ENCODE measurements at places on chromosomes 7 and 10. TPM values are rescaled to one million over a fixed set of nuclear protein-coding genes. Genes with fewer than 3 reads are reported as not detected.

DNA sequence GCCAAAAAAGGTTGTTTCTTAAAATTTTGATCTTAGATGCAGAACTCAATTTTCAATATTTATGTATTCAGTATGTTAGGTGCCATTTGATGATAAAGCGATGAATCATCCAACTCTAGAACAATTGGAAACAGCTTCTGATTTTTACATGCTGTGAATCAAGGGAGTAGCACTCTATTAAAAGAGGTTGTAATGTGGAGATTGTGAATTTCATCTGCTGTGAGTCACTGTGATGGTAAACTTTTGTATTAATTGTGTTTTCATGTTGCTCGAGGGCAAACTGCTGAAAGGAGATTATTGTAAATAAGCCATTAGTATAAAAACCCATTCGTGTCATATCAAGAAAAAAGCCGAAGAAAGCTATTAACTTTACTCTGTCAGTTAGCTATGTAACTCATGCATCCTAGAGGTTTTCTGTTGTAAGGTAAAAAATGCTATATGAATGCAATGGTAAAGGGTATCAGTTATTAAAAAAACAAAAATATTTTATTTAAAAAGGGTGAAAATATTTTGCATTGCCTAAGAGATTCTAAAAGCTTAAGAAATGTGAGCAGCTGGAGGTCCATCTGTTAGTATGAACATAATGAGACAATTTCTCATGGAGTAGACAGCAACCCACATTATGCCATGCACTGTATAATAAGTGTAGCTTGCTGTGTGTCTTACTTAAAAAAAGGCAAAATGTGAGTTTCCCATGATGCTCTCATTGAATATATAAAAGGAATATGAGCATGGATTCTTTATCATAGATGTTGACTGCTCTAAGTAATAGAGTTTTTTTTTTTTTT lies 511.0 kb upstream of the PCDH15 start:
- no peak for DNase-seq

The CYP3A7 gene
- total RNA-seq: 0.18 TPM

The PTER gene
- total RNA-seq: 2.3 TPM

The TFR2 gene
- 1.0 TPM for total RNA-seq

The HOXA2 gene
- total RNA-seq: 1.1 TPM

GRCh38 chr10:46285300-46285699 lies 1.5 kb upstream of the ANTXRL start:
- no peak for DNase-seq

The ITPRID1 gene
- not detected for total RNA-seq

The NT5C2 gene
- total RNA-seq: 88.2 TPM

The CCL24 gene
- total RNA-seq: not detected

DNA sequence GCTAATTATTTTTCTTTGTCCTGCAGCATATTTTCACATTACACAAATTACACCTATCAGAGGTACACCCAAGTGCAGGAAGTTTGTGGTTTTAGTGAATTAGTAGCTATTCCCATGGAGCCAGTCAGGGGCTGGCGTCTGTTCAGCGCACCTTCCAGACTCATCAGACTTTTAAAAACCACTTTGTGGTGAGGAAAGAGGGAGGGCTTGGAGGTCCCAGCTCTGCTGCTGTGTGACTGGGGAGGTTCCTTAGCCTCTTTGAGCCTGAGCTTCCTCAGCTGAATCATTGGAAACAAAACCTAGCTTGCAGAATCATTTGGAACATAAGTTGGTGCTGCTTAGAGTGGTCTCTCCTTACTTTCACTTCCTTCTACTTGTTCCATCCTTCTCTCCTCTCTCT lies 175.4 kb downstream of the SORCS3 start:
- DNase-seq: no peak

The KNDC1 gene
- 1.3 TPM for total RNA-seq

DNA sequence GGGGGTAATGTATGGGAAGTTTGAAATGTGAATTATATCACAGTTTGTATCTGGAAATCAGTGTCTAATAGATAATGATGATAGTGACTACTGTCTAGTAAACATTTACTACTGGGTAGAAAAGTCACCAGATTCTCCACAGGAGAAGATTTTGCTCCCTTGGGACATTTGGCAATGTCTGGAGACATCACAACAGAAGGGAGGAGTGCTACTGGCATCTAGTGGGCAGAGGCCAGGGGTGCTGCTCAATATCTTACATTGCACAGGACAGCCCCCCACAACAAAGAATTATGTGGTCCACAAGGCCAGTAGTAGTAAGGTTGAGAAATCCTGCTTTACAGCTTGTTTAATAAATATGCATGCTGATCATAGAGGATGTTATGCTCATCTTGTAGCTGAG lies 92.3 kb upstream of the PRPS1L1 start:
- peak; percentile 9 for DNase-seq

GRCh38 chr7:108838198-108838597 lies 268.5 kb downstream of the DNAJB9 start:
- no peak for DNase-seq

DNA sequence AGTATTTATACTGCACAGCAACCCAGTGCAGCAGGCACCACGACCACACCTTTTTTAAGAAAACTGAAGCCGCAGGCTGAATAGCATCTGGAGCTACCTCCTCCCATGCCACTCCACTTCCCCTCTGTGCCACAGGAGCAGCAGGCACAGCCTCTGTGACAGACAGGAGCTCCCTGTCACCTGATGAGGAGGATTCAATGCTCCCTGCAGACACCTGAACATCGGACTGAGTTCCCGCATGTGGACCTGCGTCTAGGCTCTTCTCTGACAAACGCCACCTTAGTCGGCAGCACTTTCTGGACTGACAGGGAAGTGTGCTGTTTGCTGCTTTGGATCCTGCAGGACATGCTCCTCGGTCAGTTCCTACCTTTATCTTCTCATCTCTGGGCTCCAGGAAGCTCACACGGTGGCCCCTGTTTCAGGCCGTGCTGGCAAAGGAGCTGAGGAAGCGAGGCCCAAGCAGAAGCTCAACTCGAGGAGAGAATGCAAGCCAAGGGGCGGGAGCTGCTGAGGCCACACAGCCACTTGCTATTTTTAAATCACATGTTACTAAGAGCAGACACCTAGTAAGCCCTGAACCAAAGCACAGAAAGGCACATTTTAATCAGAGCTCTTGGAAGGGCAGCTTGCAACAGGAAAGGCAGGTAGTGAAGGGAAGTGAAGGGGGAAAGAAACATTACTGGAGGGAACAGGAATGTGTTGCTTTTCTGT lies 56.6 kb downstream of the VOPP1 start:
- DNase-seq: peak; percentile 26

- no peak for DNase-seq
Observed at GRCh38 chr7:112596260-112596659, 115.5 kb downstream of the LSMEM1 start.

- no peak for DNase-seq
Observed at GRCh38 chr7:22833957-22834356, 11.3 kb upstream of the TOMM7 start.

DNA sequence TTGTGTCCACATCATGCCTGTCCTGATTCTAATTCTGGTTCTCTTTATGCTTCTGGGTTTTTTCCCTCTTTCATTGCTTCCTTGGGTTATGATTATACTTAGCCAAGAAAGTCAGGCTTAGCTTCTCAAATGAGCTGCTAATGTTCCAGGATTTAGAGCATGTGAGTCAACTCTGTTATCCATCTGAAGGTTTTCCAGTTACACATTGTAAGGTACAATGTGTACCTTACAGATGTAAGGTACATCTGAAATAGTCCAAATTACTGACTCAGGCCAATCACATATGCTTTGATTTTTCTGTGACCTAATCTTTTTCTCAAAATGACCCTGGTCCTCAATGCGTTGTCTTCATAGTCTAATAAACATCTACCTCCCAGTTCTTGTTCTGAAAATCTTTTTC lies 13.3 kb upstream of the MIOS start:
- DNase-seq: no peak

- no peak for DNase-seq
Observed at GRCh38 chr7:48452218-48452617, 281.0 kb downstream of the ABCA13 start.

DNA sequence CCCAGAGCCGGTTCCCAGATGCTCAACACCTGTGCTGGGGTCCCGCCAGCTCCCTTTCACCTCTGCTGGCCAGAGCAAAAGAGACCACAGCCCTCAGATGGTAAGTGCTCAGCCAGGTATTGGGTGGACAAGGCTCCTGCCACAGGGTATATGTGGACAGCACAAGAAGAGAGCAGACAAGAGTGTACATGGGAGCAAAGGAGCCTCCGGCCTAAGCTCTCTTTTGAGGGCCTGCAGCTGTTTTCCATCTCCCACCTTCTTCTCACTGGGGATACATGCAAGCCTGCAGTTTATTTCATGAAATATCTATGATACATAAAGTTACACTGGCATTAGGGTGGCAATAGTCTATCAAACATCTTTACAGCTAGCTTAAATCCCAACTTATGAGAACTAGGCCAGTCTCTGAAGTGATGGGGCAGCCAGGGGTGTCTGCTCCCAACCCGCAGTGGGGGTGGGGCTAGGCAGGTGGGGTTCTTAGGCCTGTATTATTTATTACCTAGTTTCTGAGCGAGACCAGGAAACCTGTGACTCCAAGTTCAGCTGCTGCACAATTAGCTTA lies 50.4 kb upstream of the DDC start:
- no peak for DNase-seq

DNA sequence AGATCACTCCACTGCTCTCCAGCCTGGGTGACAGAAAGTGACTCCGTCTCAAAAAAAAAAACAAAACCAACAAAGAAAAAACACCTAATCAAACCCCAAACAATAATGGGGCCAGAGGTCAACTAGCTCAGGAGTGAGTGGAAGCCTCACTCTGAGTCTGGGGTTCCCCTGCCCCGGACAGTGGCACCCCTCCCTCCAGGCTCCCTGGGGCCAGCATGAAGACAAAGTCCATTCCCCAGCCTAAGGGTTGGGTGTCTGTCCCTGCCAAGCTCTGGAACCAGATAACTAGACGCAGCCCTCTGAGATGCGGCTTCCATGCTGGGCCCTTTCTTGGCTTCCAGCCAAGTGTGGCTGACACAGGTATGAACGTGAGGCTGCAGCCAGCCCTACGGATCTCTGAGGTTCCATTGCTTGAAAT lies 1.7 kb upstream of the FUOM start:
- DNase-seq: no peak

- peak; percentile 69 for DNase-seq
Observed at GRCh38 chr7:95511716-95512260, 26.0 kb downstream of the ASB4 start.

The PRXL2A gene
- total RNA-seq: 147 TPM

DNA sequence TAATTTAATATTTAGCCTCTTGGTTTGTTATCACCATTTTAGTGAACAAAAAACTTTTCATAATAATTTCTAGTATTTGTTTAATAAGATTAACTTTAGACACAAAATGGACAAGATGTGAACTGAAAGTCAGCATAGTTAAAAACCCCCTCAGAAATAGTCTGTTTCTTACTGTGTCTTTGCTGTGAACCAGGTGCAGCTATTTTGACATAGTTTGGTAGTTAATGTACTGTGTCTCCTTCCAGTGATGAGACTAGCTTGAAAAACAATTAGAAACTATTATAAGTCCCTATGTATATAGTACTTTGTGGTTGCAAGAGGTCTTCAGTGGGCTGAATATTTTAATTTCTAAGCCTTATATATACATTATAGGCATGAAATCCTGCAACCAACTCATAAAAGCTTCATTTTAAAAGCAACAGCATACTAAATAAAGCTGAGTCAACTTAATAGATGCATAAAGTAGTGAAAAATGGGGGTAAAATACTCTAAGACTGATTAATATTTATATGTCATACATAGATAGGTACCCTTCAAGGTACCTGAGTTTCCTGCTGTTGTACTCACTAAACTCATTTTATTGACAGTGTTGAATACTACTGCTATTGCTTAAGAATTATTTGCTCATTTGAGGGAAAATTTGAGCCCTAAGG lies 19.2 kb downstream of the DMTF1 start:
- DNase-seq: no peak

GRCh38 chr10:420154-421121 lies 269.0 kb downstream of the DIP2C start:
- DNase-seq: no peak

GRCh38 chr10:70285476-70285831 lies 1.6 kb upstream of the NPFFR1 start:
- no peak for DNase-seq

The CALML5 gene
- not detected for total RNA-seq

The AMPH gene
- total RNA-seq: 1.6 TPM

DNA sequence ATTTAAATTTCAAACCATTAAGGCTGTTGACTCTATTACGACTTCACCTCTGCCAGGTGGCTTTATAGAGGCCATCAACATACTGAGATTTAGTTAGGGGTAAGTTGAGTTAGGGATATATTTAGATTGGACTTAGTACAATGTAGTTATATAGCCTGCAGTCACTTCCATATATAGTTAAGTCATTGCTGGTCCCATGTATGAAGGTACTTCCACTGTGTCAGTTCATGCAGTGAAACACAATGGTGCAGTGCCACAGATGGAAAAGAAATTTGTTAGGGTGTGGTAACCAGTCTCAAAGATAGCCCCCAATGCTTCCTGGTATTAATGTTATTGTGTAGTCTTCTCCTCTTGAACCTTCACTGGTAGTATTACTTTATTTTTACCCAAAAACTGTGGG lies 12.6 kb upstream of the TSPAN13 start:
- DNase-seq: no peak

DNA sequence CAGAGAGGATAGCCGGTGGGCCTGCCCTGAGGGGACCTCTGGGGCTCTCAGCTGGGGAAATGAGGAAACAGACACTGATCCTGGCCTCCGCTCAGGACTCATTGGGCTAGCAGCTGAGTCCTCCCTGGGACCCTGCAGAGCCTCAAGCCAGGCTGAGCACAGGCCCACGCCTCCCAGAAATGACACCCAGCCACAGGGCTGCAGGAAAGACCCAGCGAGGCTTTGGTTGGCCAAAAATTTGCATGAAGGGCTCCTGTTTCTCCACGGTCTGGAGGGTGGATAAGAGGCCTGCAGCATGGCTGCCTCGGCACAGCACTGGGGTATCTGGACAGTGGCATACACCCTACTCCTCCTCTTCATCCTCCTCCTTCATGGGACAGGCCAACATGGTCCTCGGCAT lies 60.4 kb downstream of the ZNF33B start:
- no peak for DNase-seq

The TMEM209 gene
- total RNA-seq: 11.8 TPM

GRCh38 chr10:7485244-7485556 lies 74.4 kb upstream of the SFMBT2 start:
- DNase-seq: no peak

- no peak for DNase-seq
Observed at GRCh38 chr7:22944022-22944421, 69.9 kb downstream of the HYCC1 start.

The PODXL gene
- total RNA-seq: 302 TPM
